Mammary epithelial cell (primary cell): ENCODE measurements at places on chromosomes 6 and 20.
A peak's percentile ranks its signal among the peaks of the same experiment; 100 is the strongest.

GRCh38 chr20:8583566-8584043, 451.5 kb downstream of the PLCB1 start:
- no peak for DNase-seq

DNA sequence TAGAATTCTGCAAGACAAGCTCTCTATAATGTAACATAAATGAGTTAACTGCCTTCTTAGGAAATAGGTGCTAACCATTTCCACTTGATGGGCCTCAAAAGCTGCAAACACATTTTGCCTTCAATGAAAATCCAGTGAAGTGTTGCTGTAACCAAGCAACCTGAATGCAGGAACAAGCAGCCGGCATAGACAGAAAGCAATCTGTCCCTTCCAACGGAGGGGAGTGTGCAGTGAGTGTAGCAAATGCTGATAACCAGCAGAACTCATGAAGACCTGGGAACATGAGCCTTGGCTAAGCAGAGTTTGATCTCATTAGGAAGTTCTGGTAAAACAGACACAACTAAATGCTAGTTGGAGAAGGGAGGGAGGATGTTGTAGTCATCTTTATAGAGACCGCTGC, 697.8 kb downstream of the KIF16B start:
- no peak for DNase-seq

DNA sequence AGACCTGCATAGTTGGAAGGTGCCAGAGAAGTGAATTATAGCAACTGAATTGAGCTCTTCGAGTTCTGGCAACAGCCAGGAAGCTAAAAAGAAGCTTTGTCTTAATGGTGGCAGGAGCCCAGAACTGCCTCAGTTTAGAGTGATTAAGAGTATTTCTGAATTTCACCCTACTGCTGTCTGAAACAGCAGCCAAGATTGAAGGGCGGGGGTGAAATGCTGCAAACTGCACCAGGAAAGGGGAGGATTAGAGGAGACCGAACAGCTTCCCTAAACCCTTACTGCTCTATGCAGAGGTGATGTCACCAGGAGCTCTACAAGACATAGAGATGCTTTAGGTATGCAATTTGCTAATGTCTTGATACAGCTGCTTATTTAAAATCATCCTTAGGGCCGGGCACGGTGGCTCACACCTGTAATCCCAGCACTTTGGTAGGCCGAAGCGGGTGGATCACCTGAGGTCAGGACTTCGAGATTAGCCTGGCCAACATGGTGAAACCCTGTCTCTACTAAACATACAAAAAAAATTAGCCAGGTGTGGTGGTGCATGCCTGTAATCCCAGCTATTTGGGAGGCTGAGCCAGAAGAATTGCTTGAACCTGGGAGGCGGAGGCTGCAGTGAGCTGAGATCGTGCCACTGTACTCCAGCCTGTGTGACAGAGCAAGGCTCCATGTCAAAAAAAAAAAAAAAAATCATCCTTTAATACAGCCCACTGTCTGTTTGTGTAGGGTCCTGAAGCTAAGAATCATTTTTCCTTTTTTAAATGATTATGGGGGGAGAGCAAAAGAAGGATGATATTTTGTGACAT, 91.7 kb upstream of the IYD start:
- DNase-seq: no peak

GRCh38 chr20:32115211-32115767, 5.8 kb downstream of the TM9SF4 start:
- DNase-seq: no peak

DNA sequence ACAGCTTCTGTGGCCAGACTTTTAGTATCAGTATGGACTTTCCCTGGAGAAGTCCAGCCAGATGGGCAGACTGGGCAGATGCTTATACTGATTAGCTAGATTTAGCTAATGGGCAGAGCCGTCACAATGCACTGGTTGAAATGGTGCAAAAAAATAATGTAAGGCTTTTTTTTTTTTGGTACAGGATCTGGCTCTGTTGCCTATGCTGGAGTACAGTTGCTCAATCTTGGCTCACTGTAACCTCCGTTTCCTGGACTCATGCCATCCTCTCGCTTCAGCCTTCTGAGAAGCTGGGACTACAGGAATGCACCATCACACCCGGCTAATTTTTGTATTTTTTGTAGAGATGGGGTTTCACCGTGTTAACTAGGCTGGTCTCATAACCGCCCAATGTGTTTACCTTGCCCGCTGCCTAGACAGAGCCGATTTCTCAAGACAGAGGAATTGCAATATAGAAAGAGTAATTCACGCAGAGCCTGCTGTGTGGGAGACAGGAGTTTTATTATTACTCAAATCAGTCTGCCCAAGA, 16.4 kb upstream of the KIFC1 start:
- DNase-seq: peak; percentile 73

DNA sequence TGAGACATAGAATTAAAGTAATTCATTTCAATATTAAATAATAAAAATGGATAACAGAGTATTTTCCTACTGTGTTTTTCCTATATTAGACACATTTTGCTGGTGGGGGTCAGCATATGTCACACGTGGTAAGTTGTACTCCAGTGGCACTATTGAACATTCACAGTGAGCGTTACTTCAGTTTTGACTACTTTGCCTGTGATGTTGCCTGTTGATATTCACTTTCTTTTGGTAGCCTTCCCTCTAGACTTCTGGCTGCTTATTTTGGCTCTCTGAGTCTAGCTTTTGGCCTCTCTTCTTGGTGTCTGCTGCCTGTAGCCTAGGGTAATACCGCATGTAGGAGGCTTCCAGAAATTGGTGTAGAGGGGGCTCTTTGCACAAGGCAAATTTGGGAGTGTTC, 64.4 kb upstream of the TFB1M start:
- no peak for DNase-seq

DNA sequence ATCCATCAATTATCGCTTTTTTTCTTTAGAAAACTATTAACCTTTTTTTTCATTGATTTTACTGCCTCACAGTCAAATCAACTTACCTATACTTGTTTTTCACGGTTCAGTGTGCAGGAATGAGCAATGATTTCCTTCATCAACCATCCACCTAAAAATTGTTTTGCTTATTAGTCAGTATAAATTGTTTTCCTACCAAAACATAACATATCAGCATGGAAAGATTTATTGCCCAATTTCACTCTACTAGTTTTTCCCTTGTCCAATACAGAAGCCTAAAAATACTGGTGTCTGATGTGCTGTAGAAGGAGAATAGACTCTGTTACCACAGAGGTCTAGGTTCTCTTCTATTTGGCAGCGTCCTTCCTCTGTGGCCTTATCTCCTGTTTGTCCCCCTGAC, 558.2 kb upstream of the CITED2 start:
- no peak for DNase-seq

DNA sequence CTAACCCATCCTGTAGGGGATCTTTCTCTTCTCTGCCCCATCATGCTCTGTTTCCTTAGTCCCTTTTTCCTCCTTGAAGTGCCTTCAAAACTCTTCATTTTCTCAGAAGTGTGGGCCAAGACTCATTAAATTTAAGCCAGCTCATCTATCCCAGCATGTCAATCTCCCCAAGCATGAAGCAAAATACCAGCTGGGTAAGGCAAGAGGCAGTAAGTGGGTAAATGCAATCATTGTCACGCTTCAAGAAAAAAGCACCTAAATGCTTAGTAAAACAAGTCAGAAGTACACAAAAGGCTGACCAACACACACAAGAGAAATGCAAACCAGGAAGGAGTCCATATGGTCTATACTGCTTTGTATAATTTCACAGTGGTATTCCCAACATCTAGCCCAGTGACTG, 61.5 kb downstream of the COL12A1 start:
- DNase-seq: no peak
